Activated CD4-positive, alpha-beta T cell treated with anti-CD3 and anti-CD28 coated beads, Interleukin-2, amount 50 U/mL, for 24 hours (primary cell): ENCODE measurements at places on chromosomes 13 and 19.

GRCh38 chr19:12126707-12127106 is 13.4 kb downstream of the ZNF20 start:
- no peak for DNase-seq

DNA sequence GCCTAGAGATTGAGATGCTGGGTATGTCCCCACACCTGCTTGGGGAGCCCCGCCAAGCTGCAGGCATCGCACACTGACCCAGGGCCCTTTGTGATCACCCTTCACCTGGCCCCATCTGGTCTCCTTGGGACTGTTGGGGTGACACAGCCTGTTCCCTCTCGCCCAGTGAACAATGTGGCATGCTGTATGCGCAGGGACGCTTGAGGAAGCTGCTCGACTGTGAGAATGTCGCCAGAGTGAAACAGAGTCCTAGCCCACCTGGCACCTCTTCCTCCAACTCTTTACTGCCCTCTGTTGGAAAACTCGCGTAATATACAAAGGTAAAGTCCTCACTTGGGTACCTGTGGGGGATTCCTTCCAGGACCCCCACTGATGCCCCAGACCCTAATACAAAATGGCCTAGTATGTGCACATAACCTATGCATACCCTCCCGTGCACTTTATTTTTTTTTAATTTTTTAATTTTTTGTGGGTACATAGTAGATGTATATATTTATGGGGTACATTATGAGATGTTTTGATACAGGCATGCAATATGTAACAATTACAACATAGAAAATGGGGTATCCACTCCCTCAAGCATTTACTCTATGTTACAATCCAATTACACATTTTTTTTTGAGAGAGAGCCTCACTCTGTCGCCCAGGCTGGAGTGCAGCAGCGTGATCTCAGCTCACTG is 9.0 kb downstream of the BLOC1S3 start:
- DNase-seq: no peak

DNA sequence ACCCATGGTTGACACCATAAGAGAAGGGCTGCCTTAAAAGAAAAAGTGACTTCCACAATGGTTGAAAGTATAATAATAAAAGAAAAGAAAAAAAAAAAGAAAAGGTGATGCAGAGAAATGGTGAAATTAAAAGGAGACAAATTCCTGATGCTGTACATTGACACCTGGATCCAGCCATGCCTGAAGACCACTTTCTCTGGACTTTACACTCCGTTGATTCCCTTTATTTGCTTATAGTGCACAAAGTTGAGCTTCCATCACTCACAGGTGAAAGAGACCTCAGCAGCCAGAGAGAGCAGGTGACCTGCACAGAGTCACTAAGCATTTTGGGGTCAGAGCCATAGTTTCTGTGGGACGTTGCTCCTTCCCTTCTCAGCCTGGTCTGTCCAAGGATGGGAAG is 12.2 kb upstream of the OR10H5 start:
- DNase-seq: no peak

- no peak for DNase-seq
These were observed 31.3 kb upstream of the FOXO1 start for GRCh38 chr13:40697711-40698110.

DNA sequence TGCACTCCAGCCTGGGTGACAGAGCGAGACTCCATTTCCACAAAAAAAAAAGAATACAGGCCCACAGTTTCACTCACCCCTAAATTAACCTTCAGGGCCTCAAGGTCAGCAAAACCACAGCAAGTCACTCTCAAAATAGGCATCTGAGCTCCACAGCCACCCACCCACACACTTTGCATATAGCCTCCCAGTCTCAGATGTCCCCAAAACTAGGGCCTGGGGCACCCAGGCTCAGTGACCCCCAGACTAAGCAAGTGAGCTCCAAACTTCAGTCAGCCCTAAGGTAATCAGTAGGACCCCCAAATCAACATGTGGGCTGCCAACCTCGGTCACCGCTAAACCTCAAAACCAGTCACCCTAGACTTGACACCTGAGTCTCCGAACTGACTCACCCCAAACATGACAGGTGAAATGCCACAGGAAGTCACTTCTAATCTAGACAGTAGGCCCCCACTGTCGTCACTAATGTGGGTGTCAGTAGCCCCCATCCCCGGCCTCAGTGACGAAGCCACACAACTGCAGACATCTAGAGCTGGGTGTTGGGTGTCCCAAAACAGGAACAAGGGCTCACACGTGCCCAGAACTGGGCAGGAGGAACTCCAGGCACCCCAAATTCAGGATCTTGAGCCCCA is 13.9 kb downstream of the RABAC1 start:
- peak; percentile 55 for DNase-seq

GRCh38 chr19:19711934-19712828 is 20.7 kb downstream of the ZNF14 start:
- DNase-seq: no peak

DNA sequence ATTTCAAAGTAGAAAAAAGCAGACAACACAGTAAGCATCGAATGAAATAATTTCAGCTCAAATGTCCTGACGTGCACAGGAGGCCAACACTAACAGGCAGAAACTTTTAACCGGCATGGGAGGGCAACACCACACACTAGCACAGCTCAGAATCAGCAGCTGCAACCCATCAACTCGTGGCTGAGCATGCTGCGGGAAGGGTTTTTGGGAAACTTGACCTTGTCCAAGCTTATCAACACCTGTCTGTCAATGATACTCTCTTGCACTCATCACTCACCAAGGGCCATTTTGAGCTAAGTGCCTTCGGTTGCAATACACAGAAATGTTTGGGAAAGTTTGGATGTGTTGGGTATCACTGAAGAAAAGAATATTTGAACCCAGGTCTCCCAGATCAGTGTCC is 483.7 kb downstream of the TSHZ3 start:
- DNase-seq: no peak

DNA sequence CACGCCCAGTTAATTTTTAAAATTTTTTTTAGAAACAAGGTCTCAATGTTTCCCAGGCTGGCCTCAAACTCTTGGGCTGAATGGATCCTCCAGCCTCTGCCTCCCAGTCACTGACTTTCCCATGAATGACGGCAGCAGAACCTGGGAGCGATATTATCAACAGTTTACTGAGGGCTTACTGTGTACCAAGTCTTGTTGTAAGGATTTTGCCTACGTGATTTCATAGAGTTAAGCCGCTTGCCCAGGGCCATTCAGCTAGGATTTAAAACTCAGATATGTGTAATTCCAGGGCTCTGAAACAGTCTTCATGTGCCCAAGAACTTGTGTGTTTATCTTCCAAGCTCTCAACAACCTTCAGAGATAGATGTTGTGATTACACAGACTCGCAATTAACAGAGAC is 6.0 kb upstream of the KXD1 start:
- no peak for DNase-seq

GRCh38 chr13:65808061-65808460 is 1422.1 kb downstream of the PCDH9 start:
- no peak for DNase-seq

- no peak for DNase-seq
These were observed 18.6 kb upstream of the CCNE1 start for GRCh38 chr19:29793116-29793727.

GRCh38 chr13:67740871-67741535 is 510.9 kb upstream of the PCDH9 start:
- DNase-seq: no peak

DNA sequence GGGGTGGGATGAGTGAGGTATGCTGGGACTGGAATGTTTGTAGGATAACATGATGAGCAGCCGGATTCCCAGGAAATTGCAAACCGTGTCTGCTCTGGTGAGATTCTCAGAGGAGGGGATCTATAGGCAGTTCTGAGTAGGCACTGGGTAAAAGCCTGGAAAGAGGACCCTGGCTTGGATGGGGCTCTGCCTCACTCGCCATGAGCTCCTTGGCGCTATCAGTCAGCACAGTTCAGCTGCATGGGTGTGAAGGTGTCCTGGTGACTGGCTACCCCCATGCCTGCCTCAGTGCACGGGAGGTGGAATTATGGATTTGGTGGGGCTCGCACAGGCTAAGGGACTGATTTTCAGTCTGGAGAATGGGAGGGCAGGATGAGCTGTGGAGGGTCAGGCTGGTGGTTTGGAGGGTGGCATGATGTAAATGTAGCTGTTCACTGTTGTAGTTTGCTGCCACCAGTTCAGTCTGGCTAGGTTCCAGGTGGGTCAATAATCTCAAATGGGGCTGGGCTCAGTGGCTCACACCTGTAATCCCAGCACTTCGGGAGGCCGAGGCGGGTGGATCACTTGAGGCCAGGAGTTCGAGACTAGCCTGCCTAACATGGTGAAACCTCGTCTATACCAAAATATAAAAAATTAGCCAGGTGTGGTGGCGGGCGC is 9.2 kb upstream of the ZNF627 start:
- no peak for DNase-seq

DNA sequence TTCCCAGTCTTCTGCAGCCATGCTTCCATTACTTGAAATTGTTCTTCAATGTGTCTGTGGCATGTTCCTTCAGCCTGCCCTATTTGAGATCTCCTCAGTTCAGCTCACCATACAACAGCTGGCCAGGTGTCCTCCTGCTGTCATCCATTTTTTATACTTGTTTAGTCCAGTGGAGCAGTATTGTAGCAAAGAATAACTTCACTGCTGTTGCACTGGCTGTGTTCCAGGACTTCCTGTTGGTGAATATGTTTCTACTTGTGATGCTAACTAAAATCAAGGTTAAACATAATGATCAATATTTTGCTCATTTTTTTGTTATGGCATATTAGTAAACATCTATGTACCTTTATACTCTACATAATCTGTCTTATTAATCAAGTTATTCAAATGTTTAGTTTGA is 1394.1 kb downstream of the PCDH9 start:
- no peak for DNase-seq

DNA sequence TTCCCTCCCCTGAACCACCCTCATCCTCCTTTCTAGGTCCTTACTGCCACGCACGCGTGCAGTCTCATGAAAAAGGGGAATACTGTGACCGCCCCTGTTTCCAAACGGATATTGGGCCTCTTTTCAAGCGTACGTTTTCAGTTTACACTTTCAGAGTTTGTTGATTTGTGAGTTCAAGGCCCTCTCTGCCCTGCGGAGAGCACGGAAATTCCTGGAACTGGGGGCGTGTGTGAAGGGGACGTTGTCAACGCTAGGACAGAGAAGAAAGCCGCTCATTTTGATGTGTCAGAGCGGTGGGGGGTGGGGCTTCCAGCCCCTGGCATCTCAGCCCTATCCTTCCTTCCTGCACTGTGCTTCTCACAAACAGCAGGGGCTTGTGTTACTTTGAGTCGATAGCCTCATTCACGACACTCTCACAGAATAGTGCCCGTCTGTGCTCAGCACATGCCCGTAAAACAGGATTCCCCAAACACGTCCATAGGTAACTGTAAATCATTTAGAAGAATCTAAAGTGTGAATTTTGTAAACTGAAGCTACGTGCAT is 137.6 kb upstream of the PEG3 start:
- DNase-seq: no peak

GRCh38 chr13:108249150-108249549 is 20.4 kb upstream of the TNFSF13B start:
- DNase-seq: no peak

DNA sequence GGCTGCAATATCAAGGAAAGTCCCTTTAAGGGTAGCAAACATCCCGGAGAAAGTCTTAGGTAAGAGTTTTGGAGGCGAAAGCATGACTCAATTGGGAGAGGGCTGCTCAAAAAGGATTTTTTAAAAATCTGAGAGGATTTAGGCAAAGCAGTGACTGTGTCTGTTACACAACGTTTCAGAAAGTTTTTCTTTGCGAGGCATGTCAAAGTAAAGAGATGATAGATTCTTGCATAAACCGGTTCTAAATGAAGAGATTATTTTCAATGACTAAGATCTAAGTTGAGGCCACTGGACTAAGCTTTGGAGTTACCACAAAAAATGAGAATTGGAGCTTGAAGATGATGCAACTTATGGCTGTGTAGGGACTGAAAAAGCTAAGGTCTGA is 43.7 kb upstream of the ENOX1 start:
- no peak for DNase-seq

DNA sequence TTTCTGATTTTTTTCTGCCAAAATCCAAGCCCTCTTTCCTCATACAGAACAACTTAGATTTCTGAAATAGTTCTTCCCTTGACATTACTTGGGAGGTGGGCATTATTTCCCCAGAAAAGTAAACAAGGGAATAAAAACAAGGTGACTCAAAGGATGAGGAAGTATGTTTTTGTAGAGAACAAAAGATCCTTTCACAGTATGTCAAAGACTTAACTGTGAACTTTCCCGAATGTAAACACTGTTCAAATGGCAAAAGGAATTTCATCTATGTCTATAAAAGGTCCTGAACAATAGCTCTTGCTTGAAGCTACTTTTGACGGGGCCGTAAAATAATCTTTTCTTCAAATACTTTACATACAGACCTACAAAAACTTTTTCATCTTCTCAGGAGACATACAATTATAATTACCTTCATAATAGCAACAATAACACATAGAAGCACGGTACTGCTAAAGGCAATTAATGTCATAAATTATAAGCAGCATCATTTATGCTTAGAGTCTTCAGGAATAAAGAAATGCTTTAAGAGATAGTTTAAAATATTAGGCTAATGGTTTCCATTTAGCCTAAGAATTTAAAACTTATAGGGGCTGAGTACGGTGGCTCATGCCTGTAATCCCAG is 191.1 kb downstream of the RGCC start:
- no peak for DNase-seq

- DNase-seq: no peak
These were observed 7.4 kb upstream of the ZNRF4 start for GRCh38 chr19:5447700-5448311.

DNA sequence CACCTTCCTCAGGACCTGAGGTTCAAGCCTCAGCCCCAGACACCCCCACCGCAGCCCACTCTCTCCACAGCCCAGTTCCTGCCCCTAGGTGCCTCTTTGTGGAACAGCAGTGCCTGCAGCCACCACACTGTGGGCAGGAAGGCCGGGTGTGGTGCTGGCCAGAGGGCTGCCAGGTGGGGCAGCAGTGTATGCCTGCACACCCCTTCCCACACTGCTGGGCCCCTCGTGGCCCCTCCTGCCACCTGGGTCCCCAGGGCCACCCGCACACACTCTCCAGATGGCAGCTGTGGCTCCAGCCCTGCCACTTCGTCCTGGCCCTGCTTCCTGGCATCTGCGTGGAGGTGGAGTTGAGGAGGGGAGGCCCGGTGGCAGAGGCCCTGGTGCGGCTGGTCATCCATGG is 35.1 kb downstream of the HPN start:
- DNase-seq: no peak

GRCh38 chr13:100532090-100532766 is 56.4 kb downstream of the GGACT start:
- no peak for DNase-seq
